AG08395 (cell line): ENCODE measurements at places on chromosomes 1 and 21.

DNA sequence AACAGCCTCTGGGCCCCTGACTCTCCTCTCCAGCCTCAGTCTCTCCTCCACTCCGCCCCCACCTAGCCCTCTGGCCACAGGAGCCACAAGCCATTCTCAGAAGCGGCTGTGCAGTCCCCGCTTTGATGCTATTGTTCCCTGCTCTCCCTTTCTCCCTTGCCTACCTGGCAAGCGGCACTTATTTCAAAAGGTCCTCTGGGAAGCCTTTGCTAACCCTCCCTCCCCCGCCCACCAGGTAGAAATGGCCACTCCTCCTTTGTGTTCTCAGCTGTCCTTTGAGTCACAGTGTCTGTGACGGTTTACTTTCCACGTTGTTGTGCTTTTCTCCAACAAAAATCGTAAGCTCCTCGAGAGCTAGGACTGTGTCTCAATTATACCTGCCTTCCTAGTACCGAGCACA lies 338.4 kb upstream of the PROX1 start:
- DNase-seq: no peak

DNA sequence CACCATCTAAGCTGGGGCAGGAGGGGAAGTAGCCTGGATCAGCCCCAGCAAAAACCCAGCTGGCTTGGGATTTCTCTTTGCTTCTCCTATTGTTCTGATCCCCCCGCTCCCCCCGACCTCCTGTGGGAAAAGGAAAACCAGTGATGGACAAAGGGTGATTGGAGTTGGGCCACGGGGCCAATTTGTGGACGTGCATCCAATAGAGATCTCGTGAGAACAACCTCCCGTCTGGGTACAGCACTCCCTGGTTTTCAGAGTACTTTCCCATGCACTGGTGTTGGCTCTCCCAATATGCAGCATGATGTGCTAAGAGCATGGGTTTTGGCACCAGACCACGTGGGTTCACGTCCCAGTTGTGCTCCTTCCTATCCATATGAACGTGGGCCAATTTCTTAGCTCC lies 9.0 kb downstream of the BLACAT1 start:
- no peak for DNase-seq

DNA sequence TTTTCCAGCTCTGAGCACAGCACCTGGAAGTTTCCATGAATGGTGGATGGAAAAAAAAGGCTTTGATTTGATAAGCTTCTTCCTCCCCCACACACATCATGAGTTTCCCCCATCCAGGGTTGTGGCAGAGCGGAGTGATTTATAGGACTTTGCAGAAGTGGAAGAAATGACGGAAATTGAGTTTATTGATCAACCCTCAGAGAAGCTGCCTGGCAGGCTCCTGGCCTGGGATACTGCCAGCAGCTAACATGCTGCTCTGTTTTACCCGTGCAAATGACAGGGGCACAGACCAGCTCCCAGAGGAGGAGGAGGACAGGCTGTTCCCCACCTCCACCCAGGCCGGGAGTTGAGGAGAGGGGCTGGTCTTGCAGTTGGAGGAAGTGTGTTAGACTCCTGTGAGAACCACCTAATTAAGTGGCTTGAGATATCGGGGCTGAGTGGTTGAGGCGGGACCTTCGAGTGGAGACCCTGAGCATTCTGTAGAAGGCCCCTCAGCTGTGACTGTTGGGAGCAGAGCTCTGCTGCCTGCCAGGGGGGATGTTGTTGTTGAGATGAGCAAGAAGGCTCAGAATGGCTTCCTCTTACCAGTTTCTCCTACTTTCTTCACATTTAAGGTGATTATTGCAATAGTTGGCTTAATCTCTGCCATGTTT lies 21.8 kb downstream of the ADORA1 start:
- no peak for DNase-seq

DNA sequence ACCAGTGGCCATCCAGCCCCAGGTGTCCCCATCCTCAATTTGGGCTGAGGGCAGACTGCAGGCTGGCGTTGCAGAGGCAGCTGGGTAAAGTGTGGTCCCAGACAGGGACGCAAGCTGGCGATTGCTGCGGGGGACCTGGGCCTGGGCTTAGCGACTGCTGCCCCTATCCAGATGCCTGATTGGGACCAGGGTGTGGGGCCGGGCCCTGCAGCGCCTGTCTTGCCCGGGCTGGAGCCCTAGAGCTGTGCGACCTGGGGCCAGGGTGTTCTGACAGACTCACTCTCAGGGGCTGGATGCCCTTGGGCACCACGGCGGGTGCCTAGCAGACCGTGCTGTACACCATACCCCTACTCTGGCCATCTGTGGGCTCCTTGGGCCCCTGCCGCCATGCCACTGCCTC lies 16.2 kb upstream of the FAAP20 start:
- DNase-seq: no peak

GRCh38 chr1:16091296-16091695 lies 17.8 kb upstream of the FAM131C start:
- no peak for DNase-seq

DNA sequence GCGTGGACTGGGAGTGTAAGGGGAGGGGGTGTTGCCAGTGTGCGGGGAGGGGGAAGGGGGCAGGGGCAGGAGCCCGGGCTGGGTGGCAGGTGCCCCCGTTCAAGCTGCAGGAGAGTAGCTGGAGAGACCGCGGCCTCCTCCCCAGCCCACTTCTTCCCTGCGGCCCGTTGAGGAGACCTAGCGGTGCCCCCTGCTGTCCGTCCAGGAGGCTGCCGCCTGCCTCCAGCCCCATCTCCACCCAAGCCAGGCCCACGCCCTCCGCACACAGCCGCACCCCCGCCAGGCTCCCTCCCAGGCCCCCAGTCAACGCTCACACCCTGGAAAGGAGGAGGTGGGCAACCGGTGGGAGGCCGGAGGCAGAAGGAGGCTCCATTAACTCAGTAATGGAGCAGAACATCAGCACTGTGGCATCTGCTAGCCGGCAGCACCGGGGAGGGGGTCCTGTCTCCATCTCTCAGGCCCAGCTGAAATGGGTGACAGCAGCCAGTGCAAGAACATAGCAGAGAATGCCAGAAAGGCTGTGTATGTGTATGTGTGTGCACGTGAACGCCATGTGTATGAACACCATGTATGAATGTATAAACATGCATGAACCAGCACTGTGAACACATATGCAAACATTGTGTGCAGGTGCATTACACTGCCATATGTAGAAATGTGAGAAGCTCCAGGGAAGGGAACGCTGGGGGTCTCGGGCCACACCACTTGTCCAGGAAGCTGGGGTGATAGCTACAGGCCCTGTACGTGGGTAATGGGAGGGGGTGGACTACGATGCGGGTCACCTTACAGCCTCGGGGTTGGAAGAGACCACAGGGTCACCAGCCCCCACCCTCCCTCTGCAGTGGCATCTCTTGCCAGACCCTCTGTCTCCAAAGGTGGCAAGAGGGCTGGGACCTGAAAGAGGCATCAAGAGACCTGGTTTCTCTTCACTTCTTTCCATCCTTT lies 84.6 kb downstream of the SYT2 start:
- peak; percentile 78 for DNase-seq

GRCh38 chr1:33927721-33928120 lies 63.8 kb downstream of the HMGB4 start:
- DNase-seq: no peak

- DNase-seq: no peak
Measured at GRCh38 chr21:44471996-44472395, 16.7 kb downstream of the LRRC3 start.

DNA sequence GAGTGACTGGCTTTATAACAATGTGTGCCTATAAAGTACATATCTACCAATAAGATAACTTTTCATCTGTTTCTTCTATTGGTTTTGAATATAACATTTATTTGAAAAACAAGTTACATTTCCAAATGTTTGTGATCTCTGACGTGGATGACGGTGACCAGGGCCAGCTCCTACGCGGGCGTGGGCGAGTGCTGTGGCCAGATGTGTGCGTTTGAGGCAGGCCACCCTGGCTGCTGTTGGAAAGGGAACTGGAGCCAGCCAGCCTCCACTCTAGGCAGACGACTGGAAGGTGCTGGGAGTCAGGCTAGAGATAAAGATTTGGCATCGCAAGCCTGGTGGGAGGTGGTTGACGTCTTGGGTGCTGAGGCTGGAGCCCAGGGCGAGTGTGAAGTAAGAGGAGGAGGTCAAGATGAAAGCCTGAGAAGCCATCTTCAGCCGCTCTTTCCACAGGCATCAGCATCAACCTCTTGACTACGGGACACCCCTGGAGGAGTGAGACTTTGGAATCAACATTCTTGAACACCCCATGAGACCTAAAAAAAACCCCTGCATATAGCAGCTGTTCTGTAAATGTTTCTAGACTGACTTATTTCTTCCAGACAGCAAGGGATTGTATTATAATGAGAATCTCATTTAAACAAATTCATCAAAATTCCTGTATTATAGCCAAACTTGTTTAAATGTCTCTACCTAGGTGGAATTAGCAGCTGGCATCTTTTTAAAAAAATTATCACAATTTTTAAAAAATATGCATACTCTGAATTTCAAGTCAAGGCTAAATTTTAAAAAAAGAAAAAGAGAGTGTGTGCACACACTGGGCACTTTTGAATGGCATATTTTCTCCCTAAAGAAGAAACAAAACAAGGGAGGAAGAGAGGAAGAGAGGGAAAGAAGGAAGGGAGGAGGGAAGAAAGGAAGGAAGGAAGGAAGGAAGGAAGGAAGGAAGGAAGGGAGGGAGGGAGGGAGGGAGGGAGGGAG lies 112.5 kb upstream of the SLC44A3 start:
- DNase-seq: no peak

DNA sequence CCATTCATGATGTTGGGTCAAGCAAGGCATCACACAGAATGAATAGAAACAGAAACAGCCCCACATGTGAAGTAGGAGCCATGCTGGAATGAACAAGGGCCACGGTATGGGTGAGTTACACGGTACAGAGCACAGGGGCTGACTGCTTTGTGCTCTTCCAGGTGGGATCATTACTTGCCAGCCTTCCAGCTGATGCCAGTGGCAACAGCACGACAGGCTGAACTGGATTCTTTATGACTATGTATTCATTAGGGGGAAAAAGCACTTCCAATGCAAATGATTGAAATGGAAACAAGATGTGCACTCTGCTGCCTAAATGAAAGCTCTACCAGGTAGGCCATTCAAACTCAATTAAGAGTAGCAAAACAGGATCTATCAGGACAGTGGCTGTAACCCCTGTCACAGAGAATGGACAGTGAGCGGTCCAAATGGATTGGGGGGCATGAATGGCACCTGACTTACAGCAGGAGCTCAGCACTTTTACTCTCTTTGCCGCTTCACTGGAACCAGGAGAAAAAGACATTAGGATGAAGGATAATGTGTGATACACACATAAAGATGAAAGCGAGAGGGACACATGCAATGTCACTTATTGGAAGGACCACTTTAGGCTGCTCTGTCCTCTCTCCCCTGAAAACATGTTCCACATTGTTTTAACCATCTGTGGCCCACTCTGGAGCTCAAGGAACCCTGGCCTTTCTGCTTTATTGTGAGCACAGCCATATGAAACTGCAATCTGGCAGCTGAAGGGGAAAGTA lies 23.4 kb upstream of the IRF2BP2 start:
- no peak for DNase-seq

GRCh38 chr1:228101994-228102790 lies 933 bp downstream of the C1orf35 start:
- DNase-seq: no peak

DNA sequence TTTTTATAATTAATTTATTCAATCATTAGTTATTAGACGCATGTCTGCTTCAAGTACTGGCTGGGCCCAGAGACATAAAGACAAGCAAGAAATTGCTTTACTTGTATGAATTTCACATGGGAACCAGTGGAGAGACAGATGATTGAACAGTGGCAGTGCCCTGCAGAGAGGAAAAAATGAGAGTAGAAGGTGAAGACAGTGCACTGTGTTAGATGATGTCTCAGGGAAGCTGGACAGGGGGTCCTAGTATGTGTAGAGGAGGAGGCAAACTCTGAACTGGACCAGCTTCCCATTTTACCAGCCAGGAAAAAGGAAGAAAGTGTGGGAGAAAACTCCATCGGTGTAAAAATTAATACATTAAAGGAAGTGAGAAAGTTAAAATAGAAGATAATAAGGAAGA lies 126.0 kb downstream of the BACH1 start:
- DNase-seq: no peak

GRCh38 chr1:13950637-13951036 lies 250.6 kb downstream of the PRDM2 start:
- no peak for DNase-seq
